A549 treated with ZK216348 at 1 μM for 4 hours (cell line): ENCODE measurements at places on chromosomes 7 and 10. TPM values are rescaled to one million over a fixed set of nuclear protein-coding genes. Genes with fewer than 3 reads are reported as not detected.

The ITGA8 gene
- total RNA-seq: 0.02 TPM in 1 of 5 replicates, not detected in the others

The MALRD1 gene
- total RNA-seq: not detected in 5 replicates

The PDE6C gene
- total RNA-seq: not detected in 5 replicates

The TM9SF3 gene
- 34.7 to 105 TPM (median 83.0 TPM) in 5 replicates for total RNA-seq

The TEX47 gene
- total RNA-seq: not detected in 5 replicates

The HBP1 gene
- total RNA-seq: 14.4 to 24.9 TPM (median 23.3 TPM) in 5 replicates

The HMX3 gene
- 0.14 TPM in 1 of 5 replicates, not detected in the others for total RNA-seq

The SNCG gene
- total RNA-seq: 11.6 to 19.1 TPM (median 15.3 TPM) in 5 replicates

The DDC gene
- 0.67 to 1.4 TPM (median 1.2 TPM) in 5 replicates for total RNA-seq

The OR6V1 gene
- total RNA-seq: not detected in 5 replicates

The VAX1 gene
- total RNA-seq: 1.3 to 1.6 TPM (median 1.4 TPM) in 5 replicates

The FAM237B gene
- not detected in 5 replicates for total RNA-seq

The ASZ1 gene
- total RNA-seq: not detected in 5 replicates

The FAM20C gene
- 29.5 to 48.7 TPM (median 45.5 TPM) in 5 replicates for total RNA-seq

The CDHR3 gene
- total RNA-seq: 4.7 to 5.8 TPM (median 5.4 TPM) in 5 replicates

The EPO gene
- total RNA-seq: not detected in 5 replicates

The OPN4 gene
- not detected in 5 replicates for total RNA-seq

The LRMDA gene
- total RNA-seq: 3.1 to 5.6 TPM (median 4.5 TPM) in 5 replicates

The MKLN1 gene
- 25.9 to 41.0 TPM (median 31.2 TPM) in 5 replicates for total RNA-seq

The TMUB1 gene
- 25.0 to 62.9 TPM (median 56.1 TPM) in 5 replicates for total RNA-seq

The ARPC1A gene
- 128 to 138 TPM (median 129 TPM) in 5 replicates for total RNA-seq

The IDI2 gene
- not detected in 5 replicates for total RNA-seq

The CCDC71L gene
- 9.6 to 17.8 TPM (median 14.1 TPM) in 5 replicates for total RNA-seq

The GDF2 gene
- not detected in 5 replicates for total RNA-seq

The HOXA4 gene
- 1.5 to 2.6 TPM (median 2.2 TPM) in 5 replicates for total RNA-seq

The CFAP70 gene
- total RNA-seq: 0.11 to 0.22 TPM (median 0.12 TPM) in 5 replicates

The MYL7 gene
- not detected in 5 replicates for total RNA-seq

The C10orf62 gene
- 0.15 TPM in 1 of 5 replicates, not detected in the others for total RNA-seq

The FRMD4A gene
- 2.8 to 11.1 TPM (median 4.3 TPM) in 5 replicates for total RNA-seq

The C10orf53 gene
- not detected in 5 replicates for total RNA-seq

The MEOX2 gene
- total RNA-seq: not detected in 5 replicates

The SMO gene
- total RNA-seq: 10.4 to 18.4 TPM (median 15.3 TPM) in 5 replicates

The ATOH7 gene
- 0.18 to 0.31 TPM (median 0.22 TPM) in 5 replicates for total RNA-seq

The PRPF18 gene
- total RNA-seq: 19.1 to 31.2 TPM (median 20.3 TPM) in 5 replicates

The KEL gene
- total RNA-seq: 0.05 TPM in 1 of 5 replicates, not detected in the others

The TMEM196 gene
- not detected in 5 replicates for total RNA-seq

The GPR22 gene
- total RNA-seq: not detected in 5 replicates

The CRYGN gene
- not detected in 5 replicates for total RNA-seq

The SKAP2 gene
- 9.8 to 23.3 TPM (median 20.1 TPM) in 5 replicates for total RNA-seq

The LRRTM3 gene
- total RNA-seq: not detected in 5 replicates

The LRRN3 gene
- 0.04 TPM in 1 of 5 replicates, not detected in the others for total RNA-seq

The SPDYE9 gene
- total RNA-seq: not detected in 5 replicates

The ZNF804B gene
- total RNA-seq: not detected in 5 replicates

The TLX1 gene
- total RNA-seq: not detected in 5 replicates

The SEPHS1 gene
- total RNA-seq: 58.4 to 72.0 TPM (median 66.7 TPM) in 5 replicates

The ANKRD30A gene
- 0.33 to 1.0 TPM (median 0.80 TPM) in 5 replicates for total RNA-seq

The LFNG gene
- total RNA-seq: 7.5 to 20.1 TPM (median 17.2 TPM) in 5 replicates

The SHTN1 gene
- total RNA-seq: 19.4 to 30.8 TPM (median 27.9 TPM) in 5 replicates

The TMEM60 gene
- total RNA-seq: 20.0 to 27.4 TPM (median 25.5 TPM) in 5 replicates

The SH2D4B gene
- 0.04 TPM in 1 of 5 replicates, not detected in the others for total RNA-seq

The CYP2E1 gene
- 0.26 to 0.37 TPM (median 0.31 TPM) in 4 of 5 replicates, not detected in the other for total RNA-seq

The AKR1D1 gene
- total RNA-seq: not detected in 5 replicates

The DOCK4 gene
- 4.0 to 7.8 TPM (median 7.2 TPM) in 5 replicates for total RNA-seq

The SPDYE5 gene
- not detected in 5 replicates for total RNA-seq

The VWC2 gene
- total RNA-seq: not detected in 5 replicates

The ANKRD16 gene
- total RNA-seq: 7.8 to 12.4 TPM (median 11.2 TPM) in 5 replicates
